ENCODE measurements at places on chromosomes 4 and X.

- no peak for DNase-seq
These were observed 33.4 kb upstream of the KCNE5 start for GRCh38 chrX:109658391-109658790.

- no peak for DNase-seq
These were observed 51.6 kb downstream of the NFKB1 start for GRCh38 chr4:102552781-102553180.

DNA sequence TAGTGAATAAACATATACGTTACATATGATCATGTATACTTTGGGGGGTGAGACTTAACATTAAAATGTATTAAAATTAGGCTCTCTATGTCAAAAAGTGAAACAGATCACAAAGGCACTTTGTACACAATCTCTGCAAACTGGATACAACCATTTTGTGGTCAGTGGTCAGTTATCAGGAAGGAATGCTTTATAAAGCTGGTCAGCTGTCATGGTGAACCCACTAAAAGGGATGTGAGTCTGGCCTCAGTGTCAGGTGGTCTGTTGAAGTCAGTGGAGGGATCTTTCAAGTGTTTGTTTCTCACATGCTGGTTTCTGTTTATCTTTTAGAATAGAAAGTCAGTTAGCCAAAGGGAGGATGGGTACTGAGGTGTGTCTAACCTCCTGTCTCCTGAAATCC lies 875.5 kb upstream of the INTU start:
- DNase-seq, result no peak

- peak; percentile 33 for DNase-seq
These were observed 96.5 kb upstream of the MAOA start for GRCh38 chrX:43559644-43560043.

DNA sequence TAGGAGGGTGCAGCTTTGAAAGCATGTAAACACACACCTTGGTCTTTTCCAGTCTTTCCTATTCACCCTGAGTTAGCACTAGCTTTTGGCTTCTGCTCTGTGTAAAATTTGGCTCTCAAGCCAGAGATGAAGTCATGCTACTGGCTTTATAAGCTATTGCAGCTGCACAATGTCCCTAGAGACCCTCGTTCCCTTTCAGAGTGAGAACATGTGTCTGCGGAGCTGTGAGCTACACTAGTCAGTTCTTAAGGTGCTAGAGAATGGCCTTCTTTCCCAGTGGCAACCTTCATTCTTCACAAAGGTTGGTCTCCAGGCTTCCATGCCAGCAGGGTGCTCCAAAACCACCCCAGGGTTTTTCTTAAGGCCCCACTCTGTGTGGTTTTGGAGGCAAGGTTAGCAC lies 199.1 kb downstream of the SPATA18 start:
- no peak for DNase-seq

GRCh38 chr4:70544279-70544868 lies 26.0 kb downstream of the AMTN start:
- DNase-seq, result no peak

DNA sequence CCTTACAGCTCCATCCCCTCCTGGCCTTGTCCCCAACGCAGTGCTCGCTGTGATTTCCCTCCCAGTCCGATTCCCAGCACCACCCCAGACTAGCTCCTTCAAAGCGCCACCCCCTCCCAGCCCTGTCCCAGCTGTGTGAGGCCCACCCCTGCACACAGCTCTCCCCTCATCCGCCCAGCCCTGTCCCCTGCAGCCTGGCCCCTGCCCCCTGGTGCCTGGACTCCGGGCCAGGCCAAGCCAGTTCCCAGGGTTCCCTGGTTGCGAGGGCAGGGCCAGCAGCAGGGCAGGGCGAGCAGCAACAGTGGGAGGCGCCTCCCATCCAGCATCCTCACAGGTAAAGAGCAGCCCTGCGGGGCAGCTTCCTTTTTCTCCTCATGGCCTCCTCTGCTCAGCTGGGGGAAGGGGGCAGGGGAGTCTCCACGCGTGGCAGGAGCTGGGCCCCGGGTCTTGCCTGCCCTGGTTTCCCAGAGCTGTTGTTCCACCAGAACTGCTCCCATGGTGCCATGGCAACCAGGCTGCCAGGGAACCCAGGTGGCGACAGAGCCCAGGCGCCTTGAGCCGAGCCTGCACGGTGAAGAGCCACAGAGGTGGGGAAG lies 24.8 kb downstream of the IQSEC2 start:
- no peak for DNase-seq

- DNase-seq, result no peak
These were observed 22.8 kb downstream of the PDLIM3 start for GRCh38 chr4:185512516-185512915.

DNA sequence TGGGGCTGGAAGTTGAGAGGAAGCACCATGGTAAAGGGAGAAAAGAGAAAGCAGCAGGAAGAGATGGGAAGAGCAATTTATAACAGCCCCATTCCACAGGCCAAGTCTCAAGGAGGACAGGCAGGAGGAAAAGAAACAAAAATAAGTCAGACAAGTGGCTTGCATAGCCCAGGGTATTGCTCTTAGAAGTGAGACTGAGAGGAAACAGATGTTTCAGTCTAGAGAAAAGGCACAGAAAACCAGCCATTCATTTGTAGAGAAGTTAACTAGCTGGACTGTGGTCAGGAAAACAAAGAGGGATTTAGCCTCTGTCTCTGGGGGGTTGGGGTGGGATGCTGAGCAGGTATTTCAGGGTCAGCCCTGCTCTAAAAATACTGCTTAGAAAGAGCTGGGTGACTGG lies 175.0 kb upstream of the ARHGEF9 start:
- DNase-seq, result no peak

GRCh38 chr4:110510277-110510676 lies 34.3 kb downstream of the ENPEP start:
- DNase-seq, result no peak

GRCh38 chrX:43175434-43175833 lies 397.5 kb upstream of the PPP1R2C start:
- DNase-seq, result no peak

- DNase-seq, result no peak
These were observed 275.2 kb downstream of the SPRY1 start for GRCh38 chr4:123671636-123672404.

GRCh38 chrX:134745636-134746409 lies 87.6 kb upstream of the PLAC1 start:
- no peak for DNase-seq

DNA sequence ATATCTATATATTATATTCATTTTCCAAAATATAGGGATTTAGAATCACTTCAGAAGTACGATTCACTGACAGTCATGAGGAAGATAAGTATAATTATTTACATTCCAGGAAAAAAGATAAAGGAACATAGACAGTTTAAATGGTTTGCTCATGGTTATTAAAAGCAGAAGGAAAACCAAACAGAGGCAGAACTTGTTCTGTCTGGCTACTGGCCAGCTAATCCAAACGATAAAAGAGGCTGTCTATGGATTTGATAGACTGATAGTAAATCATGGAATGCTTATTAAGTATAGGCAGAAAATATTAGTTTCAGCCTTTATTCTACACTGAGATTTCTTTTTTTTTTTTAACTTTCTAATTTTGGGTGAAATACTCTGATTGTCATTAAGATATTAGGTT lies 50.2 kb downstream of the RPGR start:
- no peak for DNase-seq

DNA sequence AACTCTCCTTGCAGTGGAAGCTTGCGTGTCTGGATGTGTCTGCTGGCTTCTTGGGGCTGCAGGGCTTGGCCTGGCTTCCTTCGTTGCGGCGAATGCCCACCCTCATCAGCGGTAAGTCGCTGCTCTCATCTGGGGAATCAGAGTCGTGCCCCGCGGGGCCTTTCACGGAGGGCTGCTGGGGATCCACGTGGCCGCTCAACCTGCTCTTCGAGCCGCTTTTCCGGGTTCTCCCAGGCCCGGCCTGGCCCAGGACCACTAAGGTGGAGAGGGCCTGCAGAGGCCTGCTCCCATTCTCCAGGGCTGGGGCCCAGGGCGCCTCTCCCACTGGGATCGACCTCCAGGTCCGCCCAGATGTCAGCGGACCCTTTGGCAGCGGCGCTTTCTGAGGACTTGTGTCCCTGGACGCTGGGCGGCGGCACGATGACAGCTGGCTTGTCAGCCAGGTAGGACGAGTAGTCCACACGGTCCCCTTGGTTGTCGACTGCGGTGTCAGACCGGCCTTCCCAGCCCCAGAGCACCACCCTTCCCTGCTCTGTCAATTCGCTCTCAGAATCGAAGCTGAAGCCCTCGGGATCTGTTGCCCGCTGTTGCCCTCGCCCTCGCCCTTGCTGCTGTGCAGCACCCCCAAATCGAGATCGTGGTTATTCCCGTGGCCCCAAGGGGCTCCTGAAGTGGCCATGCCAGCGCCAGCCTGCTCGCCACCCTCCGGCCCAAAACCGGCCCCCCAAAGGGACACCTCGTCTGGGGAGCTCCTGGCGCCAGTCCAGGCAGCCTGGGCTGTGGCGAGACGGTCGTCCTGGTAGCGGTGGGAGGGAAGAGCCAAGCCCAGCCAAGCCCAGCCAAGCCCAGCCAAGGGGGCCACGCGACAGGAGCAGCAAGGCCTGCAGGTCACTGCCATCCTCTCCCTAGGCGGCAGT lies 37.8 kb upstream of the NHSL2 start:
- no peak for DNase-seq

GRCh38 chr4:26204249-26204825 lies 116.5 kb upstream of the RBPJ start:
- DNase-seq, result no peak

GRCh38 chr4:176300565-176300964 lies 19.2 kb upstream of the SPCS3 start:
- DNase-seq, result no peak

GRCh38 chrX:114267142-114267541 lies 316.7 kb upstream of the HTR2C start:
- no peak for DNase-seq

DNA sequence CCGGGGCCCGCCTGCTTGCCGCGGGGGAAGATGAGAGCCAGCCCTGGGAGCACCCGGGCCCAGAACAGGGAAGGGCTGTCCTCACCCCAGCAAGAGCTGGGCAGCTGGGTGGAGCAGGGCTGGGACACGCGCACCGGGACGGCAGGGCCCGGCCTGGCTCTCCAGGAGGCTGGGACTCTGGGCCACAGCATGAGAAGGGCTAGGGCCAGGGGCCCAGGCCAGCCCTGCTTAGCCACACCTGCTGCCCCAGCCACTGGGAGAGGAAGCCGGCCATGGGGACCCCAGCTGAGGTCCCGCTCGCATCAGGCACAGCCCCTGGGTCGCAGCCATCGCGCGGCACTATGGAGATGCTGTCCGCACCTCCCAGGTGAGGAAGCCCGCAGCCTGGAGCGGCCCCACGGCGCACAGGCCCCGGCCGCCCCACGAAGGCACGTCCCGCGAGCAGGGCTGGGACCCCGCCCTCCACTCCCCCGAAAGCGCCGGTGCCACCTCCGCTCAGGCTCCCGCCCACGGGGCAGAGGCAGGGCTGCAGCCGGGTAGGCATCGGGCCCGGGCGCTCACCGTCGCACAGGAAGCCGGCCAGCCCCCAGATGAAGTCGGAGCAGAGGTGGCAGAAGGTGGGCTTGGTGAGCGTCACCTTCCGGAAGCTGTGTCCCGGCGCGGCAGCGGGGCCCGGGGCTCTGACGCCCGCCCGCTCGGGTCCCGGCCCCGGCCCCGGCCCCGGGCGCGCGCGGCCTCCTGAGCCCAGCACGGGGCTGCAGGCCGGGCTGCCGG lies 531 bp downstream of the DGKQ start:
- no peak for DNase-seq

DNA sequence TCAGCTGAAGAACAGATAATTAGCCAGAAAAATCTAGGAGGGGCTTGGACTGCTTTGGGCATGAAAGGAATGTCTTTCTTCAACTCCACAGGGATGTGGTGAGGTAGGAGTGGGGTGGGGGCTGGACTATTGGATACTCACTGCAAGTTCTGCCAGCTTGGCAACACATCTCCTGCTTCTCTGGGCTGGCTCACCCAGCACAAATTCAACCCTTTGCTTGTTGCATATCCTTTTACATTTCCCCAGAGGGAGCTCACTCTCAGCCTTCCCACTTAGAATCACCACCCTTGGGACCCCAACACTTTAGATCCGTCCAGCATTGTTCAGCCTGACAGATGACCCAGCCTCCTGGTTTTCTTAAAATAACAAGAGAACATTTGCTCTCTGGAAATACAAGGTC lies 120.6 kb downstream of the KDR start:
- DNase-seq, result peak; percentile 48

DNA sequence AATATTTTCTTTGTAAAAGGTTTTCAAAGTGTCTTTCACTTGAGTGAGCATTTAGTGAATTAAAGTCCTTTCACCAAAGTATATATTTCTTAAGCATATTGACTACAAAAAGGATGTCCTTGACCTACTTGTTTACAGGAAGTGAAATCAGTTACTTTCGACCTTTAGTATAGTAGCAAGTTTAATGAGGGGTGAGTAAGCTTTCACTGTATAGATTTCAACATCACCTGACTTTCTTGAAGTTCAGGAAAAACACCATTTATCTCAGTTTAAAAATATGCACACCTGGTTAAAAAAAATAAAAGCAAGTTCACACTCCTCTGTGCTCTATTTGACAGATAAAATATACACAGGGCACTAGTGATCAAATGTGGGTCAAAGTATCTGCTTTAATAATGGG lies 88.1 kb downstream of the CCSER1 start:
- DNase-seq, result no peak

- DNase-seq, result no peak
These were observed 129.1 kb upstream of the SMAD1 start for GRCh38 chr4:145352438-145353145.

GRCh38 chrX:102154900-102155805 lies 624 bp downstream of the BEX5 start:
- no peak for DNase-seq

Measured in breast epithelium (tissue), 4 donors.